ENCODE measurements at places on chromosomes 1 and 21. TPM values are rescaled to one million over a fixed set of nuclear protein-coding genes. Genes with fewer than 3 reads are reported as not detected.
A peak's percentile ranks its signal among the peaks of the same experiment; 100 is the strongest.

DNA sequence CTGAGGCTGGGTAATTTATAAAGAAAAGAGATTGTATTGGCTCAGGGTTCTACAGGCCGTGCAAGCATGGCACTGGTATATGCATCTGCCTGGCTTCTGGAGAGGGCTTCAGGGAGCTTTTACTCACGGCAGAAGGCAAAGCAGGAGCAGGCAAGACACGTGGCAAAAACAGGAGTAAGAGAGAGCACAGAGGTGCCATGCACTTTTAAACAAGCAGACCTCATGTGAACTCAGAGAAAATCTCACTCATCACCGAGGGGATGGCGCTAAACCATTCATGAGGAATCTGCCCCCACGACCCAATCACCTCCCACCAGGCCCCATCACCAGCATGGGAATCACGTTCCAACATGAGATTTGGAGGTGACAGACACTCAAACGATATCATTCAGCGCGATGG is 400.7 kb upstream of the RUNX1 start:
- DNase-seq = no peak

- no peak for DNase-seq
Observed at GRCh38 chr1:208944981-208945451, 638.5 kb upstream of the CAMK1G start.

B3GALT5 gene
- total RNA-seq = 0.89 TPM

DNA sequence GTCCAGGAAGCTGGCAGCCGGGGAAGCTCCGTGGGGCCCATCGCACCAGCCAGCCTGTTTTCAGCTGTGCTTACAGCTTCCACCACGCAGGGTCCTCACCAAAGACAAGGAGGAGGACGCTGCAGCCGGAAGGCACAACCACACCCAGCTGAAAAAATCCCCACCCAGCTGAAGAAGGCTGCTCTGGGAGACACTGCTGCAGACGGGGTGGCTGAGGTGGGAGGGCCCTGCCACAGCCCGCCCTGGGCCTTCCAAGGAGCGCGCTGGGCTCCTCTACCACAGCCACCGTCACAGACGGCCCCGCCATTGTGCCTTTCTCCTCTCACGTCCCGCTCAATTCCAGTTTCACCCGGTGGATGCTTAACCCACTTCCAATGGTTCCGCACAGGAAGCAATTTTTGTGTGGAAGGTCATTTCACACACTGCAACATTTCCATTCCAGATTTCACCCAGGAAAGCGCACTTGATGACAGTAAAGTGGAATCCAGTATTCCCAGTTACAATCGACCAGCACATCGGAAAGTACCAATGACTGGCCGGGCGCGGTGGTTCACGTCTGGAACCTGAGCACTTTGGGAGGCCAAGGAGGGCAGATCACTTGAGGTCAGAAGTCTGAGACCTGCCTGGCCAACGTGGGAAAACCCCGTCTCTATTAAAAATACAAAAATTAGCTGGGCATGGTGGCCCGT is 47.9 kb downstream of the NPHP4 start:
- peak; percentile 77 for DNase-seq

CD5L gene
- total RNA-seq = 0.10 TPM

DNA sequence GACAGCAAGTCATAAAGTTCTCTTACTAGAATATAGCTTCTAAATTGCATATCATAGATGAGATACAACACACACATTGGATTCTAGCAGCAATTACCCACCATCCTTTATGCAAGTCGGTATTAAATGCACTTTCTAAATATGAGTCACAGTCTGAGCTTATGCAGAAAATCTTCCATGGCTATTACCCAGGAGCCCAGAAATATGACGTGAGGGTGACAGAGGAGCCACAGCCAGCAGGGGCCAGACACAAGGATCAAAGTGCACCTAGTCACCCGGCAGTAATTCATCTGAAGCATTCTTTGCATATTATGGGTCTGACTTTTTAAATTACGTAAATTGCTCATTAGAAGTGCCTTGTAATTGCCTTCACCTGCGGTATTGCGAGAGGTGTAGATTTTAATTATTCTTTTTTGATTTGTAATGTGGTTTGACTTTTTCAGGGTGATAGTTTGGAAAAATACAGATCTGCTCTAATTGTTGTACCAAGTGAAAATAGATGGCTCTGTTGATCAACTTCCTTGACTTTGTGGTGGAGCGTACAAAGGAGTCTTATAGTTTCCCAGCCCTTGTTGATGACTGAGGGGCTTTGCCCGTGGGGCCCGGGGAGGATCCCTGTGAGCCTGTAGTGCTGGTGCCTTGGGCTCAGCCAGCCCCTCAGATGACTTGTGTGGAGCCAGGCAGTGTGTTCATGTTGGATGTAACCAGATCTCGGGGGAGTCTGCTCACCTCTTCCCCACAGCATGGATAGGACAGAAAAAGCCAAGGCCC is 470.0 kb upstream of the VAMP3 start:
- DNase-seq = no peak

- no peak for DNase-seq
Observed at GRCh38 chr1:74937176-74937575, 197.0 kb upstream of the LHX8 start.

SLC25A34 gene
- total RNA-seq = 0.61 TPM

CNTN2 gene
- total RNA-seq = 7.7 TPM

DNA sequence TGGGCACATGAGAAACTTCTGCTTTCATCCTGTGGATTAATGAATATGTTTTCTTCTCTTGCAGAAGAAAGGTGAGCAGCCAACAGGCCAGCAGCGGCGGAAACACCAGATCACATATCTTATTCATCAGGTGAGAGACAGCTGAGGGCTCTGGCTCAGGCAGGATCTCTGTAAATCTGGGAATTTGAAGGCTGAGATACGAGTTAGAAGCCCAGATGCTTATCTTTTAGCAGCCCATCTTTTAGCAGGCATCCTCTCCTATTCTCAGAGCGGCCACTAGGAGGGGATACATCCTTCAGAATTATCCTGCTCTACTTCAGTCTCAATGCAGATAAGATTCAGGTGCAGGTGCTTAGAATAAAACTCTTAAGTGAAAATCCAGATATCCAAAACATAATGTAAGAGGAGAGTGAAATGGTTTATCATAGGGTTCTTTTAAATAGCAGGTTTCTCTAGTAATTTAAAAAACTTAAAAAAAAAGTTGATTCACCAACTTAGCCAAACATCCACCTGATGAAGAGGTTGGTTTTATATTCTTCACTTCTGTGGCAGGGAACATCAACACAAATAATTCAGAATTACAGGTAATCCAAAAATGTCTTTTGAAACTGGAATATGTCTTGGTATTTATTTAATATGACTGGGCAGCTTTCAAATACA is 19.3 kb downstream of the SH2D2A start:
- peak; percentile 66 for DNase-seq

C1orf185 gene
- not detected for total RNA-seq

DNA sequence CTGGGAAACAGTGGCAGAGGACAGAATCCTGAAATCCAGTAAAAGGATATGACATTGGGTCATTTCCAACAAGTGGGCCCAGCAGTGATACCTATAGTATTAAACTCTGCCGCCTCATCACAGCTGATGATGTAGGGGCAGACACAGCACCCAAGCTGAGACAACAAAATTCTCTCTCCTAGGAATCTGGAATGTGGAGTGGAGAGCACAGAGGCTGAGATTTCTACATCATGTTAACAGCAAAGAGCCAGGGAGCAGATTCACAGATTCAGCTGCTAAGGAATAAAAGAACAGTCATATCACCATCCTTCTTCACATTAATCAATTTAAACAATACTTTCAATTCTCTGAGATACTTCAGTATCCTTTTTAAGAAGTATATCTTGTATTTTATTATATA is 61.9 kb downstream of the CRP start:
- DNase-seq = no peak

GRCh38 chr1:223739366-223740037 is 27.2 kb downstream of the CAPN2 start:
- no peak for DNase-seq

DNA sequence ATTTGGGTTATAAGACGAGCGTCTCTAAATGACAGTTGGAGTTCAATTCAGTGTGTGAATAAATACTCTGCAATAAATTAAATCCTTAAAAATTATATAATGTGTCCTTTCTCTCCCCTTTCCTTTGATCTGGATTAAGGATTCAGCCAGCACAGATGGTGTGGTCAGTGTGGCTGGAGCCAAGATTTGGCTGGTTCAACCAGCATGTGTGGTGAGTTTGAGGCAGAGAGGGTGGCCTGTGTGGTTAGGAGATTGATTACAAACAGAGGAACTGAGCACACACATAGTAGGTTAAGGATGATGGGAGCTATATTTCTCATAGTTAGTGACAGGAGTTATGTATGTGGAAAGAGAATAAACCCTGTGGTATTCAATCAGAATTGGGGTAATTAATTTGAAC is 14.2 kb upstream of the AMIGO1 start:
- DNase-seq = no peak

GRCh38 chr1:111965781-111966443 is 23.6 kb downstream of the KCND3 start:
- no peak for DNase-seq

NEXN gene
- total RNA-seq = 1.9 TPM

DNA sequence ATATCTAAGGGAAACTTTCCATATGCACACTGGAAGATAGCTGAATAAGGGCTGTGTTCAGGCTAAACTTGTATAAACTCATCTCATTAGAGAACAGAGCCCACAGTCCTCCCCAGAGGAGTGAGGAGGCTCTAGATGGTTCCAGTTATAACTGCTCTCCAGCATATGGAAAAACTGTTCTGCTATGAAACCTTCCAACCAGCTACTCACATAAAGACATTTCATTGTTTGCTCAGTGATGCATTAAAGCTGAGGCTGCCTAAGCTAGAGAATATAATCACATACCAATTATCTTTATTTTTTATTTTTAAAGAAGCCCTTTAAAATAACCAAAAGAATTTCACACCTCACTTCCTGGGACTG is 13.3 kb downstream of the AHCYL1 start:
- DNase-seq = no peak

DNA sequence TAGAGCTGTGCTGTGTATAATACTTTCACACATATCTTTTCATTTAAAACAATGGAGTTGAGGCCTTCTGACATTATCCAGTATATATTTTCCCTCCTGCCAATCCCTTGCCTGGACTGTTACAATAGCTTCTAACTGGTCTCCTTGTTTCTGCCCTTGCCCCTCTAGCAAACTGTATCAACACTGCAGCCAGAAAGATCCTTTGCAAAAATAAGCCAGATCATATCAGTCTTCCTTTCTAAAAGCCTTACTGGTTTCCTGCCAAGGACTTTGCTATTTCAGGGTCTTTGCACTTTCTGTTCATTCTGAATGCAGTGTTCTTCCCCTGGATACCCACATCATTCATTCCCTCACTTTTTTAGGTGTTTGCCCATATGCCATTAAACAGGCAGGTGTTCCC is 370.1 kb downstream of the PTBP2 start:
- no peak for DNase-seq

- no peak for DNase-seq
Observed at GRCh38 chr1:35282172-35282571, 13.7 kb downstream of the ZMYM4 start.

- DNase-seq = no peak
Observed at GRCh38 chr1:93079685-93080141, 630 bp downstream of the MTF2 start.

All from lower leg skin (tissue), 4 donors.